ENCODE measurements at places on chromosomes 4 and X. TPM values are rescaled to one million over a fixed set of nuclear protein-coding genes. Genes with fewer than 3 reads are reported as not detected.

GRCh38 chrX:133495464-133496391 is 80.4 kb upstream of the GPC4 start:
- no peak for DNase-seq

DNA sequence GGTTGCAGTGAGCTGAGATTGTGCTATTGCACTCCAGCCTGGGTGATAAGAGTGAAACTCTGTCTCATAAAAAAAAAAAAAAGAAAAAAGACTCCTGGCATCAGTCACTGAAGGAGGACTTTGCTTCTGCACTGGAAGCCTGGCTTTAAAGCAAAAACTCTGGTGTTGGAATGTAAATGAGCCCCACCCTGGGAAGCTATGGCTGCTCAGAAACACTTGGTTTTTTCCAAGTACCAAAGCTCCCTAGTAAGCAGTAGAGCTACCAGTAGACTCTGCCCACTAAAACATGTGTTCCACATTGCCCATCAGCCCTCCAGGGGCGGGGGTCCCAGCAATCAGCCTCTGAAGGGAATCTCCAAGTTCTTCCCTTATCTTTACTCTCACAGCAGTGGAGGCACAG is 154.4 kb downstream of the SHROOM3 start:
- no peak for DNase-seq

Gene SSX4
- not detected for total RNA-seq

DNA sequence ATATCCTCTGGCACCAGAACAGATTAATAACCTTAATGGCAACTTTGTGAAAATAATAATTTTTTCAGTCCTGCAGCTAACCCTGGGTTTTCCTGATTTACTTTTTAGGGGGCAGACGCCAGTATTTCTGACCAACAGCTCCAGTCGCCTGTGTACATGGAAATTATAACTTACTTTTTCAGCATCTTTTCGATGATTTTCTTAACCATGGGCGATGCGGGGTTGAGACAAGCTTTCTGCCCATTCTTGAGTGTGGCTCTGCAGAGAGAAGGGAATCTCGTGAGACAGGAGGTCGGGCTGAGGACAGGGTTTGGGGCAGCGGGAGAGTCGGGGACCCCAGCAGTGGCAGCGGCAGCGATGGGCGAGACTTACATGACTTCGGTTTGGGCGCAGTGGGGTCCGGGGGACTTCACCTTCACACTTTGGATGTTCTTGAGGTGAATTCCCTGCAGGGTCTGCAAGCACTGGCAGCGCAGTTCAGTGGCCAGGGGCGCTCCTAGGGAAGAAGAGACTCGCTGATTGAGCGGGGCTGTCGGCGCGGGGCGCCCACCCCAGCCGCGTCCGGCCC is 484 bp downstream of the CXCL2 start:
- DNase-seq, result no peak

- DNase-seq, result no peak
Measured at GRCh38 chr4:42453612-42454011, 56.3 kb downstream of the SHISA3 start.

Gene SUPT20HL2
- total RNA-seq, result not detected

DNA sequence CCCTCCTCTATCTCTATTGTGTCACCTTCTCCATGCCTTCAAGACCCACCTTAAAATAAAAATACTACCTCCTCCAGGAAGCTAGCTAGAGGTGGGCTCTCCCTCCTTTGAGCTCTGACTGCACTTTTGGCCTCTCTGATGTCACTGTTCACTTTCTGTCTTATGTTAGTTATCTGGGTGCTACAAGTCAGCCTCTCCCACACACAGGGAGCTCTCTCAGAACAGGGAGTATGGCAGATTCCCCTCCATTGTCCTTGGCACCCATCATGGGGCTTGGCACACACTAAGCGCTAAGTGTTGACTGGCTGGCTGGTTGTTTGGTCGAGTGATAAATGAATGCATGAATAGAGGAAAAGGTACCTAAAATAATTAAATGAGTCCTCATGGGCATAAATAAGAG is 21.2 kb upstream of the KDM5C start:
- DNase-seq, result no peak

GRCh38 chr4:159682996-159683395 is 580.1 kb downstream of the RAPGEF2 start:
- no peak for DNase-seq

Gene RAB39B
- 0.18 TPM for total RNA-seq

DNA sequence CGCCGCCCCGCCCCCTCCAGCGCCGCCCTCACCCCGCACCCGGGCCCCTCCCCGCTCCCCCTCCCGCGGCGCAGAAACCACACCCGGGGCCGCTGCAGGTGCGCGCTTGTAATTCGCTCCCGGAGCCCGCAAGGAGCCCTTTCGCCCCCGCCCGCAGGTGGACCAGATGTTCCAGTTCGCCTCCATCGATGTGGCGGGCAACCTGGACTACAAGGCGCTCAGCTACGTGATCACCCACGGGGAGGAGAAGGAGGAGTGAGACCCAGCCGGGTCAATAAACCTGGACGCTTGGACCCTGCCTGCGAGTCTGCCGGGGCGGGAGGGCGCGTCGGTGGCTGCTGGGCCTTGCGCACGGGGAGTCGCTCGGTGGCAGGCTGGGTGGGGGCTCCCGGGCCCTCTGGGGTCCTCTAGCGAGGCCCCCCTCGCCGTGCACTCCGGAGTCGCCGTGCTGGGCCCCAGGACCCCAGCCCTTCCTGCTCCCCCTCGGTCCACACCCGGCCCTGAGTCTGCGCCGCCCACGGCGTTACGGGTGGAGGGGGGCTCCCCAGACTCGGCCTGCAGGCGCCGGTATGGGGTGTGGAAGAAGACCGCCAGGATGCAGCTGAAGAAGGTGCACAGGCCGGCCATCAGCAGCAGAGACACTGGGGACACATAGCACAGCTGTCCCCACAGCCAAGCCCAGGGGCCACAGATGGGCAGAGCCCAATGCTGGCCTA is 7.1 kb downstream of the SLC49A3 start:
- DNase-seq, result no peak

Gene PF4V1
- not detected for total RNA-seq

GRCh38 chrX:154030715-154031305 is 11.1 kb upstream of the IRAK1 start:
- no peak for DNase-seq

Gene SPANXN4
- not detected for total RNA-seq

- DNase-seq, result no peak
Measured at GRCh38 chr4:181219783-181220416, 1023.3 kb upstream of the TENM3 start.

Gene SULT1B1
- total RNA-seq, result 1.1 TPM

GRCh38 chrX:47637546-47638195 is 7.9 kb upstream of the CFP start:
- no peak for DNase-seq

Gene TEX13D
- not detected for total RNA-seq

Gene ERVMER34-1
- 1.5 TPM for total RNA-seq

- peak; percentile 86 for DNase-seq
Measured at GRCh38 chr4:337143-337931, at the start of gene ZNF141. ZNF141 (plus strand) TSS chr4:337814; CDS start chr4:337984, 170 bp downstream.

Gene SHROOM3
- total RNA-seq, result 20.3 TPM

- no peak for DNase-seq
Measured at GRCh38 chr4:55534306-55534705, 12.4 kb downstream of the CLOCK start.

DNA sequence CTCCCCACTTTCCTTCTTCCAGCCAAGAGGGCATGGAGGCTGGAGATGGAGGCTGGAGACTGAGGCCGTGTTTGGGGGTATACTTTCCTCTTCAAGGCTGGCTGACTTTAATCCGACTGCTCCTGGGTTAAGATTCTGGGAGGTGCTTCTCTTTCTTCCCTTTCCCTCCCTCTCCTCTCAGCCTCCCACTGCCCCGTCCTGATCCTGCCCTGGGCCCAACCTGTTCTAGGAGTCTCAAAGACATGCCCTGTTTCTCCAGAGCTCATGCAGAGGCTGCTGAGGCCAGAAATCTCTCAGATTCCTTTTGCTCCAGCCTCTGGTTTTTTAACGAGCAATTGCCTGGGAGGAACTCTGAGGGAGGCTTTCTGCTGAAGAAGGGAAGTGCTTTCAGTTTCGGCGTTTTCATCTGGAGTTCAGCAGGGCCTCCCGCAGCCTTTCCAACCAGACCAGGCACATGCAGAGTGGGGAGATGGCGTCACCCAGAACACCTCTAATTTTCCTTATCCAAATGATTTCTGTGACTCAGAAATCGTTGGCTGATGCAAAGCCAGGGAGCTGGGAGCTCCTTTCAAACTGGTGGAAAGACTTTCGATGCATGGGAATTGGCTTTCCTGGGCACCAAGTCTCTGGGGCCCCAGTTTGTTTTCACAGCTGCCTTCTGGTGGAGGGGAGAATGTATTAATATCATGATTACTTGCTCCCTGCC is 34.5 kb upstream of the FAM9C start:
- no peak for DNase-seq

All from esophagus squamous epithelium (tissue), 5 donors.